ENCODE measurements at places on chromosomes 6 and 20. TPM values are rescaled to one million over a fixed set of nuclear protein-coding genes. Genes with fewer than 3 reads are reported as not detected.
A peak's percentile ranks its signal among the peaks of the same experiment; 100 is the strongest.

SLC22A23 gene
- 14.0 TPM for polyA plus RNA-seq

MYCT1 gene
- polyA plus RNA-seq = 16.2 TPM

TMEM63B gene
- 39.1 TPM for polyA plus RNA-seq

DNA sequence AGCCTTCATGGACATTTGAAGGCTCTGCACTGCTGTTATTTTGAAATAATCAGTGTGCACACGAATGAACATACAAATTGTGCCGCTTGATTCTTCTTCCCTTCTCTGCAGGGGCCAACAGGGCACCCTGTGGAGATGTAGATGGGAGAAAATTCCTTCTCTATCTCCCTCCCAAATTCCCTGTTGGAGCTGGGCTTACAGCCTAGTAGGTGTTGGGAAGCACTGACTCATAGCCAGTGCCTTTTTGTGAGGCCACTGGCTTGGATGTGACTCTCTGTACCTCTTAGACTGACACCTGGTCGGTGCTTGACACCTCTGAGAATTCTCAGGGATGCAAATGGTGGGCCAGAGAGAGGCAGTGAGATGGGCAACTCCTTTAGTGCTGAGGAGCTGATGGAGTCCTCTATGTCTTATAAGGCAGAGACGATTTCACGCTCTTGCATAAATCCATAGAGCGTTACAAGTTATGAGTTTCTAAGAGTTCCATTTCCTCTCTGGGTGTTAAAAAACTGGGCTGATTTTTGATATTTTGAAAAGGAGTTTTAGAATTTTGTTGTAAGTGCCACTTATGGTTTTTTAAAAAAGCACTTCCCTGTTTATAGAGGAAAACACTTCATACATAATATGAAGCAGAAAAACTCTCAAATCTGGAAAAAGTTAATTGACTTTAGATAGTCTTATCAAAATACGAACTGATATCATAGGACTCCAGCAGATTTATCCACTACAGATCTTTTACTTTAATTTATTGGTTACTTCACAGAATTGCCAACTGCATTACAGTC, 89.8 kb upstream of the MAP3K7 start:
- no peak for DNase-seq

GRCh38 chr20:15637950-15638754, 935.1 kb downstream of the KIF16B start:
- peak; percentile 71 for DNase-seq

DNA sequence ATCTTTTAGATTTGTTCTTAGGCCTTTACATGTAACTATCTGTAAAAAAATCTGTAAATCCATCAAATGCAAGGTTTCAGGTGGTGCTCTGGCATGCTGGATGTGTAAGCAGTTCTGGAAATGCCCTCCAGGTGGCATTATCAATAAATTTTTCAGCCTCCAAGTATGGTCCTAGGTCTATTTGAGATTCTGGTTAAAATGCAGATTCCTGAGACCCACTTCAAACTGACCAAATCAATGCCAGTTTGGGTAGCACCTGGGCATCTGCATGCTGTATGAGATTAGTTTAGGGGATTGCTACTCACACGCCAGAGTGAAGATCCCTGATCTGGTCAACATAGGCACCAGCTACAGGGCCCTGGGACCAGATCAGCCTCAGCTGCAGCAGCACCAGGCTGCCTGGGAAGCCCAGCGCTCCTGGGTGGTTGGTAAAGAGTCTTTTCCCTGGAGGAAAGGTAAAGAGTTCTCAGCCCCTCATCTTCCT, 507.3 kb upstream of the CITED2 start:
- DNase-seq = no peak

- no peak for DNase-seq
These were observed 49.7 kb upstream of the STK35 start for GRCh38 chr20:2051946-2052345.

GRCh38 chr6:19721766-19722377, 115.3 kb upstream of the ID4 start:
- DNase-seq = no peak

DNA sequence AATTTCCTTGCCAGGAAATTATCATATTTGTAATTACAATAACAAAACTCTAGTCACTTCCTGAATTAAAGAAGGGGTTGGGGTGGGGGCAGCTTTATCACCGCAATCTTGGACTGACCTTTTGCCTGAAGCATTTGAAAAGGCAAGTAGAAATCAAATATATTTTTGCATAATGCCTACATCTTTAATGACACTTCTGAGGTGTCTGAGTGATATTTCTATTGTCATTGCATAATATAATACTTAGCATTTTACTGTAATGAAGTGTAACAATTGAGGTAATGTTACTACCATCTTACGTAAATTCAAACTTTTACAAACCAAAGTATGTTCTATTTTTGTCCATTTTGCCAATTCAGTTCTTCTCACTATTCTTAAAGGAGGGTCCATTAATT, 65.2 kb downstream of the SYNE1 start:
- DNase-seq = no peak

Measured in renal pelvis (tissue), 12 donors.